ENCODE measurements at places on chromosomes 16 and 17.

GRCh38 chr17:76111956-76112355 lies 8.4 kb upstream of the EXOC7 start:
- DNase-seq: no peak

DNA sequence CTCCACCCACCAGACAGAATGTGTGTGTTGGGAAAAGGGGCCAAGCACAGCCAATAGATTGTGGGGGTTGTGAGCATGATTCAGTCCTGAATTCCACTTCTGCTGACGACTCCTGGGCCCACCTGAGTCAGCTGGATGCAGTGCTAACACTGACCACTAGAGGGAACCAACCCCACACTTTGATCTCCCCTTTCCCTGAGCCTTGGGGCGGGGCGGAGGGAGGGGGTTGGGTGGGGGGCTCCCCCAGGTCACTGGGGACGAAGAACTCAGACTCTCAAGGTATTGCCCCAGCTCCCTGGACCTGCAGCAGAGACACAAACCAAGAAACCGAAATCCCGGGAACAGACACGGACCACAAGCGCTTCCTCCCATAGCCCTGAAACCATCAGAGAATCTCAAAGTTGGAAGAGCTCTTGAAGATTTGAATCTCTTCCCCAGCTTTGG lies 621 bp upstream of the CSHL1 start:
- no peak for DNase-seq

- no peak for DNase-seq
Measured at GRCh38 chr16:66416939-66417700, 10.0 kb upstream of the BEAN1 start.

DNA sequence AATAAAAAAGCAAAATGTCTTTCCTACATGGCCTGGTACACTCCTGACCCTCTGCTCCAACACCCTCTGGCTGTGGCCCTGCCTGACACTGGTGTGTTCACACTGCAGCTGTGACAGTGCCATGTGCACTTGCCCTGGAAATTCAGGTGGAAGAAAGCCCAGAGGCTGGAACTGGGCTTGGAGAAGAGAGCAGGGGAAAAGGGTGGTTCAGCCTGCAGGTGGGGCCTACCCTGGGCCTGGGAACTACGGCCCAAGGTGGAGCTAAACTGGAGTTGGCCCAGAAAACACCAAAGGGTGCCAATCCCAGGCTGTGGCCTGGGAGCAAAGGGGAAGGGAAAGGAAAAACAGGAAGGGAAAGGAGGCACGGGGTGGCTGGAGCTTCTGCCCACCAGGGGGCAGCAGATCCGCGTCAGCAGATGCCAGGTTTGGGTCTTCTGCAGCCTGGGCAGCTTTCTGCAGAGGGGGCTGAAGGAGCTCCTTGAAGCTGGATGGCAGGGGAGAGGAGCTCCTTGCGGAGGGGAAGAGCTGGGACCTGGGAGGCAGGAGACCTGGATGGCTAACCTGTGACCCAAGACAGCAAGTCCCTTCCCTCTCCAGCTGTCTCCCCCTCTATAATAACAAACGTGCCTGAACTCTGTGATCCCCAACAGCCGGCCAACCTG lies 15.4 kb upstream of the CTCF start:
- peak; percentile 28 for DNase-seq

GRCh38 chr16:24838554-24839266 lies 7.1 kb upstream of the SLC5A11 start:
- DNase-seq: no peak

GRCh38 chr17:50428831-50429424 lies 2.9 kb downstream of the ACSF2 start:
- DNase-seq: no peak
